ENCODE measurements at places on chromosomes 11 and 22.

DNA sequence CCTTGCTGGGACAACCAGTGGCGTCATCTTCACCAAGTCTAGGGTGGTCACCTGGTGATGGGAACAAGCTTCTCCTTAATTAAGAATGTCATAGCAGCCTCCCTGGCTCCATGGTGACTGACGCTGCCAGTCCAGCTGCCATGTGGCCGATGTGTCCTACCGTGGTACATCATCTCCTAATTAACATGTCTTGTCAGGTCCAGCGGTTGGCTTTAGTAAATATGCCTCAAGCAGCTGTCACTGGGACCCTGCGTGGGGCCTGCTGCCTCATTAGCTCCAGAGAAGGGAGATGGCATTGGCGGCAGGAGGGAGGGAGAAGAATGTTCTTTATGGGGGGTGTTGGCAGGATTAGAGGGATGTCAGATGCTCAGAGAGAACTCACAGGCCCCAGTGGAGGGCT is 271.9 kb downstream of the ST3GAL4 start:
- no peak for DNase-seq

DNA sequence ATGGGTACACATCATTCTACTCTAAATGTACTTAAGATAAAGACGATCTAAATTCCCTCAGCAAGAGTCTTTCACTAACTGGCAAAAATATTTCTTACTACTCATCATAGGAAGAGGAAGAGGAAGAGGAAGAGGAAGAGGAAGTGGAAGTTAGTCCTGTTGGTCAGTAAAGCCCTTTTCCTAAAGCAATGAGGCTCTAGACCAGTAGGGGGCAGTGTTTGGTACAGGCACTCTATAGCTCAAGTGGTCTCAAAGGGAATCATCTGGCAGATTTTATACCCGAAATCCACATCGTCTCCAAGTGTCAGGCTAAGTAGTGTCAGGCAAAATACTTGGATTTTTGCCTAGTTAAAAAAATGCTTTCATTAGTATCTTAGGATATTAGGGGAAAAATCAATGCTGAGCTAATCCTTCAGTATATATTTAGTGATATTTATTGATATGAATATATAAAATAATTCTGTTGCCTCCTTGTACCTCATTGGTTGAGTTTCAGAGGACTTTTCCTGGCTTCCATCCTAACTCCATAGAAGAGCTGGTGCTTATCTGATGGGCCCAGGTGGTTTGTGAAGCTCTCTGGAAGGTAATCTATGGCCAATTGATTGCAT is 7.7 kb downstream of the BLID start:
- DNase-seq = no peak

DNA sequence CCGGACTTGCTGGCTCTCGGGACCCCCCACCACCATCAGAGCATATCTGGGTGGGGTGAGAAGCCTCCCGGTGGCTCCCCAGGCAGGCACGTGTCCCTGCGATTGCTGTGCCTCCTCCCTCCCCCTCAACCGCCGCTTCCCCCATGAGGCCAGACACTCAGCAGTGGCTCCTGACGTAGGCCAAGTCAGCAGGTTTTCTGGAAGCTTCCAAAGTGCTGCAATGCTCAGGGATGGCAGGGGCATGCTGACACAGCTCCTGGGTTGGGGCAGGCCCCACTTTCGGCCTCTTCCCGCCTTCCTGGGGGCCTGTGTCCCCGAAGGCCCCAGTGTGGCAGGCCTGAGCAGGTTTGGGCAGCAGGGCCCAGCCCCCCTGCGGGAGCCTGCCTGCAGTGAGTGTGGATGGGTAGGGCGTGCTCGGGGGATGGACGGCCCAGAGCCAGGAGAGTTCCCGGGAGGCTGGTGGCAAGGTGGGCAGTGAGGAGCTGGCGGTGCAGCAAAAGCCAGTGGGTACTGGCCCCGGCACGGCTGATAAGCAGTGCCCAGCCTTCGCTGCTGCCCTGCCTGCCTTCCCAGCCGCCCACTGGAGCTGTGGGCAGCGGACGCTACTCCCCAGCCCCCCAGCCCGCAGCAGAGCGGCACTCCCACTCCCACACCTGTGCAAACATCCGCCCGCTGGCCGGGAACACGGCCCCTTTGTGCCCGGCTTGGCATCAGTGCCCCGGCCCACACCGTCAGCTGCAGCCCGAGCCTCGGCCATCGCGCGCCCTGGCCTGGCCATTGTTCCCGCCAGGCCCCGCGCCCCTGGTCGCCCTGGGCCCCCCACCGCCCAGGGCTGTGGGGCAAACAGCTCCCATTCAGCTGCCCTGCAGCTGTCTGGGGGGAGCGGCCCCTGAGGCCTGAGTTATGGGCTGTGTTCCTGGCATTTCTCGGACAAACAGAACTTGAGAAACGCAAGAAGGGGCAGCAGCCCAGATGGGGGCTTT is 125.0 kb downstream of the KCNQ1OT1 start:
- DNase-seq = no peak

- DNase-seq = no peak
Measured at GRCh38 chr11:123421589-123421988, 8.5 kb upstream of the GRAMD1B start.

DNA sequence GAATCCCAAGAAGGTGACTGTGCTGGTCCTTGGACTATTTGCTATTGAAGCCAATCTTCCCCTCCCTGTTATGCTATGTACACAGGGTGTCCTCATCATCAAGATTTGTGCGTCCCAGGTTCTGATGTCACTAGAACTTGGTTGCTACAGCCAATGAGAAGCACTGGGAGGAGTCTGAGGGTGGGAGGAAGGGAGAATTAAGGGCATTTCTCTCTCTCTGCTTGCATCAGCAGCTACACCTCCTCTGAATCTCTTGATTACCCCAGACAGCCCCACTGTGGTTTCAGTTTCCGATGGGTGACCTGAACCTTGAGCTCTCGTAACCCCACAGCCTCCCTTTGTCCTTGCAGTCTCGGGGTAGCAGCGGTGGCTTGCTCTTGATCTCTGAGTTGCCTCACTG is 212.4 kb upstream of the SESN3 start:
- no peak for DNase-seq

DNA sequence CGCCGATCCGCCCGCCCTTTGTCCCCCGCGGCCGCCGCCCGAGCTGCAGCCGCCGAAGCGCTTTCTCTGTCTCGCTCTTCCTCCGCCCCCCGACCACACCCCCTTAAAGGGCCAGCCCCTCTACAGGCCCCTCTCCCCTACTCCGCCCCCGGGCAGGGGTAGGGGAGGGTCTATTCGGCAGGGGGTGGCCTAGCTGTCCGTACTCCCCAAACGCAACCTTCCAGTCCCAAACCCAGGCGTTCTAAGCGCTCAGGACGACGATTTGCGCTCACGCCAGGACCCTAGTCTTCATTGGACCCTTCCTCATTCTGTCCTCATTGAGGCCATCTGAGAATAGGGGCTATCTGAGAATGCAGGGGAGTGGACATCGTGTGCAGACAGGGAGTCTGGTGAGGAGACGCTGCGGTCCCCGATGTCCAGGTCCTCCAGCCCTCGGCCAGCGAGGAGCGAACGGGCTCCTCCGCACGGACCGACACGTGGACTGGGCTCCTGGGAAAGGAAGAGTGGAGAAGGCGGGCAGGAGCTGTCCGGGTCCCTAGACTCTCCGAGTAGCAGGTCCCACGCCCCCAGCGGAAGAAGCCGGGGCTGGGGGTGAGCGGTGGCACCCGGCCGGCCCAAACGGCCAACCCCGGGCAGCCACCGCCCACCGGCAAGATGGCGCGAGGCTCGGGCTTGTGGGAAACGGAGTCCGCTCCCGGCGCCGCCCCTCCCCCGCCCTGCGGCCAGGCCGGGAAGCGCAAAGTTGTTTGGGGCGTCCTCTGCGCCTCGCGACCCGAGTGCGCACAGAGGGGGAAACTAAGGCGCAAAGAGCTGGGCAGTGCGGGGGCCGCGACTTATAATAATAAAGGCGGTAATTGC is at the start of gene PPP1R14B:
Gene PPP1R14B, minus strand, starts transcription at position 73 of the 858 bp plus-strand sequence. CDS start 270 bp downstream, outside the sequence.
- peak; percentile 91 for DNase-seq

DNA sequence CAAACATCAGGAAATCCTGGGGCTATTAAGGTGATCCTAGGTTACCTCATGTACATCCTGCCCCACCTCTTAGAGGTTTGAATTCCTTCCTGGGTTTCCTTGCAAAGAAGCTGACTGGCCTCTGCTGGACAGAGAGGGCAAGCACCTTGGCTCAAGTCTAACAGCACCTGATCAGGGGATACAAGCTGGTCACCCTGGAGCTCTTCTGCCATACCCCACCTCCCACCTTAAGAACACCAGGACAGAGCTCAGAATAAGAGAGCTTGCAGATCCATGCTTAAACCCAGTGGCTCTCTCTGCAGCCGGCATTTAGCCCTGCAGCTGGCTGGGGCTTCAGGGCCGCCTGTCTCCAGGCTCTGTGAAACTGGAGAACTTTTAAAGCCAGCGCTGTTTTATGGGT is 386.6 kb upstream of the NARS2 start:
- DNase-seq = peak; percentile 23

GRCh38 chr11:35029979-35030682 is 108.8 kb upstream of the CD44 start:
- no peak for DNase-seq

GRCh38 chr22:36480941-36481392 is 473 bp downstream of the TXN2 start:
- DNase-seq = no peak

DNA sequence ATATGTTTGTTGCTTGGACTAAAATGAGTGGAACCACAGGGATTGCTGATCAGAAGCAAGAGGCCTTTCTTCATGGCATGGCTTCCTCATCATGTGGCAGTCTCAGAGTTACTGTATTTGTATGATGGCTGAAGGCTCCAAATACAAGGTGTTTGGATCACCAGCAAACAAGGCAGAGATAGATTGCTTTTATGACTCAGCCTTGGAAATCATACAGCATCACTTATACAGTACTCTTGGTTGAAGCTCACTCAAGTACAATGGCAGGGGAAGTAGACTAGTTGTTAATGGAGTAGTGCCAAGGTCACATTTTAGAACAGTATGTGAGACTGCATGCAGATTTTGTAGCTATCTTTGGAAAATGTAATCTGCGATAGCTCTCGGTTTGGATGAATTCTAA is 16.6 kb downstream of the CAPRIN1 start:
- DNase-seq = no peak

DNA sequence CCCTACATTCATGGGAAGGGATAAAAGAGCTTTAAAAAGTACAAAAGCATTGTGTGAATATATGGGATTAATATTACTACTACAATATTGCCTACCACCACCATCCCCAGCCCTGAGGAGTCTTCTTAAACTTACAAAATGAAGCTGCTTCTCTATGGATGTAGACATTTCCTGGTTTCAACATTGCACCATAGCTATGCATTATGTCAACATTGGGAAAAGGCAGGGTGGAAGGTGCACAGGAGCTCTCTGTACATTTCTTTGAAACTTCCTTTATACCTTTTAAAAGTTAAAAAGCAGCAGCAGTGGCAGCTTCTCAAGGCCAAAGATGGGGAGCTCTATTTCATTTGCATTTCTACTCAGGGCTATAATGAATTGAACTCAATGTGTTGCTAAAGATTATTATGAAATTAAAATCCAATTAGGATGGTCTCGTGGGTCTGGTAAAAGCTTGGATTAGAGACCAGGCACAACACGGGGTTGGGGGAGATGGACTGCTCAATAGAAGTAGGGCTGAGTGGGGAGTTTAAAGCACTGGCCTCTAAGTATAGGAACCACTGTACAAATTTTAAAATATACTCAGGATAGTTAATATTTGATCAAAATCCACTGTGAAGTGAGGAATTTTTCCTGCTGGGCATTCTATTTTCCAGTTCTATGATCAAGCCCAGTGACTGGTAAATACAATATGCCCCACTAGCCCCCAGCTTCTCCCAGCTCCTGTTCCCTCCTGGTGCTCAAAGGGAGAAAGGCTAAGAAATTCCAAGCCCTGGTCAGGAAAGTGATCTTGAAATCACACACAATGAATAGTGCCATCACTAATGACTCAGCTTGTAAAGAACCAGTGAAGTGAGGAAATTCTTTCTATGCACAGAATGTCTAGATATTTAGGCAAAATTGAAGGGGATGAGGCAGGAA is 362.7 kb upstream of the CCDC90B start:
- DNase-seq = no peak

- DNase-seq = peak; percentile 19
Measured at GRCh38 chr22:31087744-31088215, 6.7 kb downstream of the SMTN start.

- no peak for DNase-seq
Measured at GRCh38 chr11:115921540-115921939, 417.3 kb upstream of the CADM1 start.

GRCh38 chr11:10309163-10310093 is 4.6 kb downstream of the ADM start:
- DNase-seq = no peak

- DNase-seq = no peak
Measured at GRCh38 chr11:91133361-91133760, 910.5 kb upstream of the CHORDC1 start.

- DNase-seq = no peak
Measured at GRCh38 chr11:72693271-72693968, 19.2 kb upstream of the PDE2A start.

DNA sequence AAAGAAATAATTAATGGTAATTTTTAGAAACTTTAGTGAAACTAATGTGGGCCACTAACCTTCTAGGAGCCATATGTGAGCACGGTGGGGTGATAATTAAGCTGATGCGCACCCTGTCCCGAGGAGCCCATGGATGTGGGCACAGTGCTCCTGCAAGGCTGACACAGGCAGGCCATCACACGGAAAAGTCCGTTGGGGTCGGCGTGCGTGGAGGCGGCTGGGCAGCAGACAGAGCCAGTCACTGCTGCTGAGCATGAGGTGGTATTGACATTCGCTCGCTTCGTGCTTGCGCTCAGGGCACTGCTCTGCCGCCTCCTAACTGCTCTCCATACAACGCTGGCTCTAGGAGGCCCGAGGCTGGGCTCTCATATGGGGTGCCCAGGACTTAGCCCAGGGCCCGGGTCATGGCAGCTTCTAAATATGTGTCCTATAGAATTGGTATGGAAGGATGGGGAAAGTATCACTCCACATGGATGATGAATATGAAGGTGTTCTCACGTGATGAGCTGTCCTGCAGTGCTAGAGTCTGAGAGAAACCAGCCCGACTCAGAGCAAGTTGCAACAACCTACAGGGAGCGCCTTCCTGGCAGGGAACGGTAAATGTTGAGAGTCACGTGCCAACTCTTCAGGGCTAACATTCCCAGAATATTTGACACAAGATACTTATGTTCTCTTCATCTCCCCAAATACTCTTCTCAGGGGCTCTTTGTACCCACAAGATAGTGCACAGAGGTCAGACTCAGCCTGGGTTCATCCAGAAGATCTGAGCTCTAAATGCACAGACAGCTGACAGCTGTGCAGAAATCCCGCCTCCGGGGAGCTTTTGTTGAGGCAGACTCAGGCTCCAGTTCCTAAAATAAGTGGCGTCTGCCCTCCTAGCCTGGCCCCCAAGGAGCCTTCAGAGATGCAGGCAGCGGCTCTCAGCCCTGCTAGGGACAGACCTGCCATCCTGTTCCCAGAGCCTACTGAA is 50.6 kb upstream of the ARFGAP3 start:
- no peak for DNase-seq

GRCh38 chr11:10858439-10859325 is 829 bp upstream of the ZBED5 start:
- DNase-seq = peak; percentile 12

- DNase-seq = no peak
Measured at GRCh38 chr22:27507935-27508526, 293.5 kb downstream of the MN1 start.

GRCh38 chr22:36386351-36386899 is 1.3 kb downstream of the MYH9 start:
- DNase-seq = no peak

GRCh38 chr11:23423104-23423503 is 562.8 kb upstream of the CCDC179 start:
- no peak for DNase-seq

Data from HuH-7.5 (cell line).